NCI-H1105 (cell line): ENCODE measurements at places on chromosomes 1 and 21.

- DNase-seq, result no peak
Observed at GRCh38 chr1:228463559-228464455, 23.4 kb upstream of the RNF187 start.

DNA sequence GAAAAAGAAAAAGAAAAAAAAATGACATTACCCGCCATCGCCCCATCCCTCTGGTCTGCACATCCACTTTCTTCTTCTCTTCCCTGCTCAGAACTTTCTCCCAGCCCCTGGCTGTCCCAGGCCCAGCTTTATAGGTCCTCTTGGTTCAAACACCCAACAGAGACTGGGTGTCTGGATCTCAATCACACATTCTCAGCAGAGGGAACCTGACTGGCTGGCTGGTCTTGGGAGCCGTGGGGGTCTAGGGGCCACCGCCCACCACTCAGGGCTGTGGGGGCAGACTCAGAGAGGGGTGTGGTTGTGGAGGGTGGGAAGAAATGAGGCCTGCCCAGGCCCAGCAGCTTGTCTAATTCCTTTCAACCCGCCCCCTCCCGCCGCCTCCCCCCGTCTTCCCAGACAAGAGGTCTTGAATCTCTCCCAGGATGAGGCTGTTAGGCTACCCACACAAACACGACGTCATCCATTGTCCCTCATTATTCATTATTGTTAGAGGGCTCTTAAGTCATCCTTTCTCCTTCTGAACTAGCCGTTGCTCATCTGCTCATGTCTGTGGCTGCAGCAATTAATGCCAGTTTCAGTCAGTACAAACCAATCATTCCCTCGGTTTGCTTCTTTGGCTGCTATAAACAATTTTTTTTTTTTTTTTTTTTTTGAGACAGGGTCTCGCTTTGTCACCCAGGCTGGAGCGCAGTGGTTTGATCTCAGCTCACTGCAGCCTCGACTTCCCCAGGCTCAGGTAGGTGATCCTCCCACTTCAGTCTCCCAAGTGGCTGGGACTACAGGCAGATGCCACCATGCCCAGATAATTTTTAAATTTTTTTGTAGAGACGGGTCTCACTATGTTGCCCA, 40.6 kb upstream of the CLIC4 start:
- peak; percentile 44 for DNase-seq

GRCh38 chr1:201153474-201154388, 543 bp downstream of the TMEM9 start:
- peak; percentile 69 for DNase-seq

DNA sequence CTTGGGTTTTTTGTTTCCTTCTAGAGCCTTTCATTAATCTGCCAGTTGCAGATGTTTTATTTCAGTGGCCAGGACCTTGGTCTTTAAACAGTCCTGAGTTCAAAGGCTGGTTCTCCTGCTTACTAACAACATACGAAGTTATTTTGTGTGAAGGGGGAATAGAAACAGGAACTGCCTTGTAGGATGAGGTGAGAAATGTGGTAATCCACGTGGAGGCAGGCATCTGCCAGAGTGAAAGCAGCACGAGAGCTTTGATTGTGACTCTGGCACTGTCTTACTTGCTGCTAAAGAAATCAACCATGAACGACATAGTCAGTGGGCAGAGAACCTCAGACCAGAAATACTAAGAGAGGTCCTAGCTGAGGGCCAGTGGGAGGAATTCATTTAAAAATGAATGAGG, 30.4 kb downstream of the TMEM63A start:
- DNase-seq, result no peak

- no peak for DNase-seq
Observed at GRCh38 chr1:19059773-19060172, 103.3 kb upstream of the IFFO2 start.
